ENCODE measurements at places on chromosomes 11 and 22.
A peak's percentile ranks its signal among the peaks of the same experiment; 100 is the strongest.

- H3K36me3 ChIP-seq = no peaks in the 10 kb centered on the region
- H3K27me3 ChIP-seq = no peaks in the 10 kb centered on the region
- no peak for DNase-seq
- no peak overlapping the region for H3K4me3 ChIP-seq
Measured at GRCh38 chr11:47264521-47264920, 5.4 kb upstream of the MADD start.

GRCh38 chr11:115930886-115931547 lies 426.8 kb upstream of the CADM1 start:
- H3K27ac ChIP-seq = peak overlapping the region; percentile 95
- peaks cover 59% of the 10 kb centered on the region for H3K4me1 ChIP-seq
- H3K4me3 ChIP-seq = no peak overlapping the region
- no peaks in the 10 kb centered on the region for H3K36me3 ChIP-seq
- DNase-seq = no peak
- H3K27me3 ChIP-seq = no peaks in the 10 kb centered on the region

GRCh38 chr22:48943567-48944432 lies 883.9 kb downstream of the BRD1 start:
- H3K4me1 ChIP-seq = no peaks in the 10 kb centered on the region
- H3K27me3 ChIP-seq = no peaks in the 10 kb centered on the region
- H3K4me3 ChIP-seq = no peak overlapping the region
- H3K27ac ChIP-seq = no peak overlapping the region
- DNase-seq = no peak

DNA sequence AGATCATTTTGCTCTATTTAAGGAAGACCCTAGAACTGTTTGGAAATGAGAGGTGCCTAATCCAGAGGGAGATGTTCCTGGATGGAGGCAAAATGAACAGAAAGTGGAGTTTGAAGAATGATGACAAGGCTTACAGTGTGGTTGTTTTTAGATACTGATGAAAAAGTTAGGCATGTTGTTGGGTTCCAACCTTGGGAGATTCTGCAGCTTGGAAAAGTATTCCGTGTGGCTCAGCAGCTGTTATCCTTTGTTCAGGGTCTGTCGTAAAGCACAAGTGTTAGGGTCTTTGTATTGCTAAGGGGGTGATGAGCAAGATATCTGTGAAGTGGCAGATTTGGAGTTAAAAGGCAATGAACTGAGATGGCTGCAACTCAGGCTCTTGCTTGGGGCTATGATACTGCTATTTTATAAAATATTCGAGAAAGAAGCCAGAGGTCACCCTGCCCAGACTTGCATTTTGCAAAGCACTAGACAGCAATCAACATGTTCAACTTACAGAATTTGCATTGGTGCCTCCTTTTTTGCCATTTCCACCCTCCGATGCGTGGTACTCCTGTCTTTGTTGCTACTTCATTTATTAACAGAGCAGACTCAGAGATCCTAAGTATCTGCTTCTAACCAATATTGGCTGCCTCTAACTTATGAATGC lies 45.3 kb upstream of the POGLUT3 start:
- H3K4me3 ChIP-seq = no peak overlapping the region
- no peaks in the 10 kb centered on the region for H3K4me1 ChIP-seq
- no peaks in the 10 kb centered on the region for H3K36me3 ChIP-seq
- no peak overlapping the region for H3K27ac ChIP-seq
- DNase-seq = no peak
- no peaks in the 10 kb centered on the region for H3K27me3 ChIP-seq

DNA sequence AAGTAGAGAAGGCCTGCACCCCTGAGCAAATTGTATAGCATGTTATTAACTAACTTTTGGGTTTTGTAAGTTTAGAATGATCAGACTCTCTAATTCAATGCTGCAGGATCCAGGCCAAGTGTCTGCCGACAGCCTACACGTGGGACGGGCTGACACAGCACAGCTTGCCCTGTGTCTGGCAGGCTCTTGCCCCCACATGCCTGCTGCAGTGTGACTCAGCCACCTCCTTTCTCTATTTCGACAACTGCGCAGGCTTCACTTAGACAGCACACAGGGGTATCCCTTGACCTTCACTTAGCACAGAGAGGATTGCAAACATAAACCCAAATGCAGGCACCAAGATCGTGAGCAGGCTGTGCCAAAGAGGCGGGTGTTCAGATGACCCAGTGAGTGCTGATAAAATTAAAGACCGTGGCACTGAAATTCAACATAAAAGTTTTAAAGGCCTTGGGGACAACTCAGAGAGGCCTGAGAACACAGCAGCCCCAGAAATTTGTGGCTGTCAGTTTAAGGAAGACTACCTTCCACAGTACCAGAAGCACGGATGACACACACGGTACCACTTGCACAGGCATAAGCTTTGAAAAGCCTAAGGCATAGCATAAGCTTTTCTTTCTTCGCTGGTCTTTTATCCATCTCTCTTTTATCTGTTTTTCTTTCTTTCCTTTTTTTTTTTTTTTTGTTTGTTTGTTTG lies 37.8 kb downstream of the SCN3B start:
- no peaks in the 10 kb centered on the region for H3K27me3 ChIP-seq
- no peaks in the 10 kb centered on the region for H3K4me1 ChIP-seq
- DNase-seq = no peak
- no peak overlapping the region for H3K27ac ChIP-seq
- H3K4me3 ChIP-seq = no peak overlapping the region
